Neuronal stem cell (in vitro differentiated cells): ENCODE measurements at places on chromosomes 3 and 15.

DNA sequence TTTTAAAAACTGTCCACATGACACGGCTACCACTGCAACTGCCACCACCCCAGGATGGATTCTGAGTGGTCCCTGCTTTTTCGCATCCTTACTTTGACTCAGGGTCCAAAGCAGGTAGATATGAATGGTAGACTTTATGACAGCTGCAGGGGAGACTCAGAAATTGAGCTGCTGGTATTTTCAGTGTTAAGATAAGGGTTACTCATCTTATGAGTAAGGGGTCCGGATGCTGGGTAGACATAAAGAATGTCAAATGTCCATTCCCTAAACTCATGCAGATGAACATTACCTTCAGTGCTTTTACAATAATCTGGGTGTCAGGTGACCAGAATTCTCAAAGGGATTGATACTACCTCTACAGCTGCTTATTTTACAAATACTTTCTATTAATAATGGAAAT lies 25.9 kb upstream of the BBX start:
- no peak for DNase-seq

DNA sequence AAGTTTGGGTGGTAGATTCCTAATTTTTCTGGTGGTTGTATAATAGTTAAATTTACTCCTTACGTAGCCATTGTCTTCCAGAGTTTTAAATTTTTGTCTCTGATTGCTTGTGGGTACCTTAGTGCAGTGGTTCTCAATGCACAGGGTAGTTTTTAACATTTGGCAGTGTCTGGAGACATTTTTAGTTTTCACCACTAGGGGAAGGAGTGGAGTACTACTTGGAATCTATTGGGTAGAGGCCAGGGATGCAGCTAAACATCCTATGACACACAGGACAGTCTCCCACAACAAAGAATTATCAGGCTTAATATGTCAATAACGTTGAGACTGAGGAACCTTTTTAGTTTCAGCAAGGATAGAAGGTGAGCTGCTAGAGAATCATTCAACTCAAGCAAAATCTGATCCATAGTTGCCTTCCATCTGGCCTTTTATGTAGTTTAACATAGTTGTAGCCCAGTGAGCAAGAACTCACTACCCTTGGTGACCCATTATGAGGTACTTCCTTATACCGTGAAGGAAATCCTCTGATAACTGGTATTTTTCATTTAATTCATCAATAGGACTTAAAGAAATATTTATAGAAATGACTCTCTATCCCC lies 8.6 kb upstream of the STX19 start:
- DNase-seq, result no peak

DNA sequence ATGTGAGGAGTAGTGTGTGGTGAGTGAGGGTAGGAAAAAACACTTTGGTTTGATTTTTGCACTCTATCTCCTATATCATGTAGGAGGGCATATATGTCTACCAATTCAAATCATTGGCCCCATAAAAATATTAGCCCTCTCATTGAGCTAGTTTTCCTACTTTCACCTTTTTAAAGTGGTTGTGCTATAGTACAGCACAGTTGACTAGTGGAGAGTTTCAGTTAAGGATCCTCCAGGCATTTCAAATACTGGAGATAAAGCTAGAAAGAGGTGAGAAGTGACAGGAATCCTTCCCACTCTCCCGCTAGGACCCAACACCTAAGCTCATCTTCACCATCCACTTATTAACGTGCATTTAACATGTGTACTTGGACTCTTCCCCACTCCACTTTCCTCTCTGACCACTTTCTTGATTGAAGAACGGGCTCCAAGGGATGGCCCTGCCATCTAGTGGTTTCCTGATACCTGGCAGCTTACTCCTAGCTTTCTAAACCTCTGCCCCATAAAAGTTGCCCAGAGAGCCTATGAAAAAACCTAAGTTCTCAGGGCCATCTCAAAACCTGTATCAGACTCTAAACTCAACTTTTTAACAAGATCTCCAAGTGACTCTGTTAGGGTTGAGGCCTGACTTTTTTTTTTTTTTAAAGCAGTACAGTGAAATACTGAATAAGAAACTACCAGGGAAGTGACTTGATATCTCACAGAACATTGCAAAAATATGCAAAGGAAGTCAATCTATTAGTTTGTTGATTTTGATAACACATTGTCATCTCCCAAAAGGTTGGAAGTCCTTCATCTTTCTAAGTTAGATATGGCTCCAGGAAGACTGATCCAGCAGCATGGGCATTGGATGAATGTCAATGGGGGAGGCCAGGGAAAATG lies 17.9 kb downstream of the IL12A start:
- DNase-seq, result peak; percentile 49

- no peak for DNase-seq
Observed at GRCh38 chr3:18712713-18713576, 287.8 kb upstream of the SATB1 start.

DNA sequence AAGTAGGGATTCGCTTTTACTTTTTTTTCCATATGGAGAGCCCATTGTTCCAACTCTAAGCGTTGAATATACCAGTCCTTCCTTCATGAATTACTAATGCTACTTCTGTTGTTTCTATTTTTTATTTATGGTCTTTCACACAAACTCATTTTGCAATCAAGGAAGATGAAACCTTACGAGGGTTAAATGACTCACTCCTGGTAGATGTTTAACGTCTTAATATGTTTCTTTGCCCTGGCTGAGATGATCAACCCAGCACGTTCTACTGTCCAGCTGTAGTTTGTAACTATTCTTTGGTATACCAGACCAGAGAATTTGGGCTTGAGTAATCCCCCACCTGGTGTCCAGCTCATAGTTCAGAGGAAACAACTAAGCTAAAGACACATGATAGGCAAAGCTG lies 23.1 kb downstream of the CDCP1 start:
- DNase-seq, result no peak
